ENCODE measurements at places on chromosomes 12 and 14.

DNA sequence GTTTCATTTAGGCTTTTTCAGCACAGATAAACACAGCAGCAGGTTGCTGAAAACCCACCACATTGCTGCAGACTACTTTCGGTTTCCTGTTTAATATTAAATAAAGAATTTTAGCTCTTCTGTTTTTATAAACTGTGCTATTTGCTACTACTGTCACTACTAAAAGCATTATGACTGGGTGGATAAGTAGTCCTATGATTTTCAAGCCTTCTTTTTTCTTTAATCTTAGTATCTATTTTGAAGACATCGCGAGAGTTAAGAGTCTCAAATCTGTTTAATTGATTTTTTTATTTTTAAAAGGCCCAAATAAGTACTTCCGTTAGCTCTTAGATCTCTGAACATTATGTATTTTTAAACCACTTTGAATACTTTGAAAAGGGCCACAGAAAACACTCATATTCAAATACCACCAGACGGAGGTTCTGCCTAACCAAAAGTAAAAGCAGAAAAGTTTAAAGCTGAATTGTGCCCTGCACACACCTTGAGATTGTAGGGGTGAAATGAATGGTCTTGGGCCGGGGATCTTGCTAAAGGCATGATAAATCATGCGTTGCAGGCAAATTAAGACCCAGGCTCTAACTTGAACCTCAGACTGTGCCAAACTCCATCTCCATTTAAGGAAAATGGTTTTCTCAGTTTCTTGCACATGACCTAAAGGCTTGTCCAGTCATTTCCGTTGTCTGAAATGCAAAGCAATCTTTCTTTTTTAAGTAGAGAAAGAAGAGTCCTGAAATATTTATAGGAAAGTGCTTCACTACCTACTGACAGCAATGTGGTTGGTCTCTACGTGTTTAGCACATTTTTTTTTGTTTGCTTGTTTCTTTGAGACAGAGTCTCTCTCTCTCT is 13.6 kb upstream of the FOXN3 start:
- DNase-seq = no peak

DNA sequence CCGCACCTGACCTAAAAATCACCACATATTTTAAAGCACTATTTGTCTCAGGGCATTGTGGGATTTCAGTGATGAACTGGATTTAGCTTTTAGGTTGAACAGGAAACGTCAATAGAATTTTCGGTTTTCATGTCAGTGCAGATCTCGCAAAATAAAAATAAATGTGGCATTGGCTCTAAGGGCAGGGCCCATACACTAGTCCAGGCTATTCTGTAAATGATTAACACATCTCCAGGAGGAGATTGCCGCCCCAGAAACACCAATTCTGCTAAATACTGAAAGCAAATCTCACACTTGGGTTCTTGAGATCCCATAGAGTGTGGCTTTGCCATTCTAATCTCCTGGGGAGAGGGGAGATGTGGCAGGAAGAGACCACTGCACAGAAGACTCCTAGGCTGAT is 1494.0 kb upstream of the TMEM132C start:
- DNase-seq = no peak

GRCh38 chr14:104478656-104479055 is 100.9 kb upstream of the C14orf180 start:
- DNase-seq = no peak

DNA sequence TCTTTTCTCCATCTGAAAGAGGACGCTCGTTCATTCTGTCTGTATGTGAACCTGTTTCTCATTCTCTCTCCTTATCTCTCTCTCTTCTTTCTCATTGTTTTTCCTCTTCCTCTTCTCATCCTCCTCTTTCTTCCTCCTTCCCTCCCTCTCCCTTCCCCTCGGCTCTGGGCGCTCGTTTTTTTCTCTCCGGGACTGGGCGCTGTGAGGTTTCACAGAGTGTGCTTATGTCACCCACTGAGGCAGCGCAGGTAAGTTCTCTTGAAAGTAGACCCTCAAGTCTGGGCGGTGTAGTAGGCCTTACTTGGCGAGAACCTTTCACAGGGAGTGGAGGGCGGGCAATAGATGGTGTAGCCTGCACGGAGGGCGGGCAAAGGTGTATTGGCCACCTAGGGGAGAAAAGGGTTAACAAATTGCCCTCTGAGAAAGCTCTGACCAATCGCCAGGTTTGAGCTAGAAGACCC is 4.5 kb upstream of the SIX1 start:
- DNase-seq = no peak

- DNase-seq = no peak
These were observed 366.8 kb downstream of the VRK1 start for GRCh38 chr14:97164021-97164420.

- no peak for DNase-seq
These were observed 65.6 kb downstream of the AMN start for GRCh38 chr14:102988054-102988453.

DNA sequence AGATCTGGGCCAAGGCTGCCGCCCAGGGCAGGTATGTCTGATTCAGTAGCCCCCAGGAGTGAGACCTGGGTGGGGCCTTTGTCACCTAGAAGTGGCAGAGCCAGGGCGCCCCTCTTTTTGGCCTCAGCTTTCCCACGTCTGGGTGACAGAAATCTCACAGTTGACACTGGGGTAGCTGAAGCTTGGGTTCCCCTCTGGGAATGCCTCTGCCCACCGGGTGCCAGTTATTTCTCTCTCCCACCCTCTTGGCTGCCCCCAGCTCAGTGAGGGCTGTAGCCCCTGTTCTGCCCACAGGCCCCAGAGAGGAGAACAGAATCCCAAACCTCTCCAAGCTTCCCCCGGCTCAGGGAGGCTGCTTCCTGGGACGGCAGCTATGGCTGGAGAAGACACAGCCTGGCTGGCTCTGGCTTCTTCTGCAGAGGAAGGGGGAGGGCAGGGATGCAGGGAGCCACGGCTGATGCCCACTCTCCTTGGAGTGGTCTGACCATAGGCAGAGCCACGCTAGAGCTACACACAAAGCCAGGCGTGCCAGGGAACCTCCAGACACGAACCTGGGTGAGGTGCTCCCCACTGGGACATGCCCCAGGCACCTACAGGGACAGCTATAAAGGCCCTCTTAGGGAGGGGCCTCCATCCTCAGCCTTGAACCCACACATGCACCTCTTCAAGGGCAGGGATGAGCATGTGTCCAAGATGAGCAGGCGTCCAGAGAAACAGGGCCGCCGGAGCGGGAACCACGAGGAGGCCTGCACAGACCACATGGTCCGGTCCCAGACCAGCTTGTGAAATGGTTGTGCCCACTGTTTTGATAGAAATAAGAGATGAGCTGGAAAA is 51.7 kb downstream of the BEGAIN start:
- DNase-seq = no peak

GRCh38 chr14:93535537-93535936 is 104.8 kb downstream of the UNC79 start:
- no peak for DNase-seq

GRCh38 chr12:67827820-67828383 is 161.3 kb upstream of the IFNG-AS1 start:
- DNase-seq = peak; percentile 9

DNA sequence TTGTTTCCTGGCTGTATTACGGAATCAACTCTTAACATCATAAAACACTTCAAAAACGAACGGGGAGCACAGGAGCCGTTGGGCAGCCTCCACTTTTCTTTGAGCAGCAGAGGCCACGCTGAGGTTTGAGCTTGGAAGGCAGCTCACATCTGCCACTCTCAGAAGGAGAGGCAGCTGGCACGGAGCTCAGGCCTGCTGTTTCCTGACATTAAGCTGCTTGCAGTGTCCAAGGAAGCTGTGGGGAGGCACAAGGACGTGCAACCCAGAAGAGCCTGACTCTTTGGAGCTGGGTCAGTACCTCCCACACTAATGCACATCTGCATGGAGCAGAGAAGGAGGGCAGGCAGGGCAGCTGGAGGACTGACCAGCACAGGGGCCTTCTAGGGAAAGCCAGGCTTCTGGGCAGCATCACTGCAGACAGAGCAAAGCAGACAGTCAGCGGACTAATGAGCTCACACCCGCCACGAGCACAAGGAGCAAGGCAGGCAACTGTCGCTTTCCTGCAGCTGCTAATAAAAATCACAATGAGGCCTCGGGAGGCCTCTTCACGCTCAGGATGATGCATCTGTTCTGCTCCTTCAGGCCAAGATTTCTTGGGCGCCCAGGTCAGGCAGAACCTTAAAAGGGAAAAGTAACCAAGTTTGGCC is 211.1 kb downstream of the GLT1D1 start:
- no peak for DNase-seq

DNA sequence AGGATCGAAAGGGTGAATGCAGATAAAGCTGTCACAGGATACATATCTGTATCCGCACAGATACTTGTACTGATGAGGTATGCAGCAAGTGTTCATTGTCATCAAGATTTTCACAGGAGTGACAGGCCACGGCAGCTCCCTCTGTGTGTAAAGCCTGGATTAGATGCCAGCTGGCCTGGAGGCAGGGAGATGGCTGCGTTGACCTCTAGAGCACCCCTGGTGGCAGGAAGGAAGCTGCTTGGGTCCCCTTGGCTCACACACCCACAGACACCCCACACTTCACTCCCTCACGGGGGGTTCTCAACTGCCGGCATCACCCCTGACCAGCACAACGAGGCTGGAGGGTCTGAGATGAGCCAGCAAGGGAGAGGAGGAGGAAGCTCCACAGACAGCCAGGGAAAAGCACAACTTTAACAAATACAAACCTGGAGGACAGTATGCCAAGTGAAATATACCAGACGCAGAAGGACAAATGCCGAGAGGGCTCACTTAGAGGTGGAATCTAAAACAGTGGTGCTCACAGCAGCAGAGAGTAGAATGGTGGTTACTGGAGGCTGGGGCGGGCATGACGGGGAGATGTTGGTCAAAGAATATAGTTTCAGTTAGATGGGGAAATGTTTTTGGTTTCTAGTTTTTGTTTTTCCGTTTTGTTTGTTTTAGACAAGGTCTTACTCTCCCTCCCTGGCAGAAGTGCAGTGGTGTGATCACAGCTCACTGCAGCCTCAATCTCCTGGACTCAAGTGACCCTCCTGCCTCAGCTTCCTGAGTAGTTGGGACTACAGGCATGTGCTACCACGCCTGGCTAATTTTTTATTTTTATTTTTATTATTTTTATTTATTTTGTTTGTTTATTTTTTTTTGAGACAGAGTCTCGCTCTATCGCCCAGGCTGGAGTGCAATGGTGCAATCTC is 45.7 kb downstream of the TEAD4 start:
- DNase-seq = no peak

DNA sequence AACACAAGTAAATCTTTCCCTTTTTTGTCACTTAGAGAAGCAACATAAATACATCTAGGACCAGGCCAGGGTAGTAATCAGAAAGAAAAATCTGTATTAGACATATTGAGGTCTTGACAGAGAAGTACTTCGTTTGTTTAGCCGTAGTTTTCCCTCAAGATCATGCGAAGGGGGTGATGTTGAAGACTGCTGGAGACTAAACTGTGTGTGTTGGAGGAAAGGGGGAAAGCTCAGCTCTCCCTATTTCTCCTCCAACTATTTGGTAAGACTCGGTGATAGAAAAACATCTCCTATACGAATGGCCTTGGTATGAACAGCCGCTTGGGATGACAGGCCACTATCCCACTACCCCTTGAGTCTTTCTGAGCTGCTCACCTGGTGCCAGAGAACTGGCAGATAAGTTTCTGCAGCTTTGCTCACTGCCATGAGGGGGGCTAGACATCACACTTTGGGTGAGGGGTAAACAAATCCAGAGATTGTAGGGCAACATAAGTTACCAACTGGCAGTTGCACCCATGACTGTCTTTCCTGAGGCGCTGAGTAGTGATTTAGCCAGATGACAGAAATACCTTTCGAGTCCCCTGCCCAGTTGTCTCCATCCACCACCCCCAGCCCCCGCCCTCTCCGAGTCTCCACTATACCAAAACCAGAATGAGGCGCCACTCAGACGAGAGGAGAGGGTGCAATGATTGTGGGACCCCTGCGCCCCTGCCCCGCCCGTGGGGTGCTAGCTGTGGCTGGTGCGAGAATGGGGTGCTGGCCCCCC is 685 bp downstream of the VAMP1 start:
- DNase-seq = no peak

GRCh38 chr14:87041290-87042020 is 951.5 kb downstream of the GALC start:
- DNase-seq = no peak

DNA sequence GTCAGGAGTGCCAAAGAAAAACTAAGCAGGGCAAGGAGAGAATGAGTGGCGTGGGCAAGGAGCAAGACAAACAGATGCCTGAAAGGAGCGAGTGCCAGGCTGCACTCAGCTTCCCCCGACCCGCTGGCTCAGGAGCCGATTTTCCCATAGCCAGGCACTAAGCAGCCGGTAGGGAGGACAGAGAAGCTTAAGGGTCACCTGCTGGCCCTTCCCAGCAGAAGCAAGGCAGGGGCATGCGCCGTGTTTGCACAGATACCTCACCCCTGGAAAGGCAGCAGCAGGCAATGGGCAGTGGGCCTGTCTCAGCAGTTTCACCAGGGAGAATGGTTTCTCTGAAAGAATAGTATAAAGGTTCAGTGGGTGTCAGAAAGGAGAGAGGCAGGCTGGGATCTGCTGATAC is 104.9 kb upstream of the FKBP4 start:
- no peak for DNase-seq
